Type B pancreatic cell (in vitro differentiated cells): ENCODE measurements at places on chromosomes 12 and 14.
A peak's percentile ranks its signal among the peaks of the same experiment; 100 is the strongest.

DNA sequence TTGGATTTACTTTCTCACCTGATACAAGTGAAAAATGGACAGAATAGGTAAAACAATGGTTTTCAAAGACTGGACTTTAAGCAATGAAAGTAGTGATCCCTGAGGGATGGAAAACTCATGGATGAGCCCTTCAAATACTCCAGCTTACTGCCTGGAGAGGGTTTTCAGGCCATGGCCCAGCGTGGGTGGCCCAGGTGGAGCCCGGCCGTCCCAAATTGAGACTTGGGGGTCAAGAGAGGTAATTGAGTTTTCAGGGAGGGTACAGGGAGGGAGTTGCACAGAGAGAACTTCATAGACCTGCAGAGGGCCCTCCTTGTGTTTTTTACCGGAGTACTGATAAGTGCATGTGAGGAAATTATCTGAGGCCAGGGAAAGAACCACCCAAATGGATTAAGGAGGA, 37.2 kb downstream of the RAN start:
- peak; percentile 13 for DNase-seq

- no peak for DNase-seq
Measured at GRCh38 chr12:122845041-122845864, 10.0 kb downstream of the HIP1R start.

- DNase-seq, result no peak
Measured at GRCh38 chr12:49201595-49202295, 12.9 kb upstream of the TUBA1A start.

DNA sequence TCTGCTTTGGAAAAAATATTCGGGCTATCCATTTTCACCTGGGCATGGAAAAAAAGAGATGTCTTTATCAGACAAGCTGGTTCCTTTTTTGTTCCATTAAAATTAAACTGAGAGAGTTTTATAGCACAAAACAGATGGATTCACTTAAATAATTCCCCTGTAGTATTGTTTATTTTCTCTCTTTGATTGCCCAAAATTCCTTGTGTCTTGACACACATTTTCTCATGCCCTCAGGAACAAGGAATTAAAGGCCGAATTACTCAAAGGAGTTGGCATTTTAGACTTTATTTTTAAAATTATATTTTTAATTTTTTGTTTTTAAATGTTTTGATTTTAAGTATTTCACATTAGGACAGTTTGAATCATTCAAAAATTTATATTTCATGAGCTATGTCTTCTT, 69.6 kb upstream of the SLCO1C1 start:
- DNase-seq, result no peak
